ENCODE measurements at places on chromosomes 5 and 9. TPM values are rescaled to one million over a fixed set of nuclear protein-coding genes. Genes with fewer than 3 reads are reported as not detected.

DNA sequence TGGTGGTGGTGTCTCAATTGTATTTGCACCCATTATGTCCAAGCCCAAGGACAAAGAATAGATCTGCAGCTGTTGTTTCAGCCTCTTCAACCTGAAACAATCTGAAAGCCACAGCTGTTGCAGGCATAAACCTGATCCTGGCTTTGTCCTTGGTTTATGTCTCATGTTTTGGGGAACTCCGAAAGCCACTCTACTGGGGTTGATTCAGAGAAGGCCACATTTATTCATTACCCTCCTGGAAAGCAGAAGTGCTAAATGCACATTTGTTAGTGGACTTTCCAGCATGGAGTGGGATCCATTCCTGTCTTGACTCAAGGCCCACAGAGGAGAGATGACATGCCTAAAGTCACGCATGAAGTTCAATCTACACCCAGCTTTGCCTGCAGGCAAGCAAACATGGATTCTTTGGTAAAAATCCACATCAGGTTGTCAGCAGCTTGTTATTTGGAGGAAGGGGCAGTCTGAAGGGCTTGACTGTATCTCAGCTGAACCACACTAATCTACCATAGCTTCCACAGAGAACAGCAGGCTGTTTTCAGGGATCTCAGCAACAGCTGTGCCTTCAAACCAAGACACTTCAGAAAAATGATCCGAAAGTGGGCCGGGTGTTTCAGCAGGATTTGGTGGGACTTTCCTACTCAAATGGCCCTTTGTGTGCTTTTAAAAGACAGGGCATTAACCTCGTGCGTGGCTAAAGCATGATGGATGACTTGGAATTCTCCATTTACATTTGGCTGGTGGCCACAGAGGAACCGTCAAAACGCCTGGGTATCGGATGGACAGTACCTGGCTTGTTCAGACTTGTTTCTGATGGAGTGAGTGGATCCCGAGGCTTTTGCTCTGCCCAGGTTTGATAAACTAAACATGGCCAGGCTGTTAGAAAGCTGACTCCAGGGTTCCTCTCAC lies 36.2 kb upstream of the ADAM19 start:
- DNase-seq, result no peak

DNA sequence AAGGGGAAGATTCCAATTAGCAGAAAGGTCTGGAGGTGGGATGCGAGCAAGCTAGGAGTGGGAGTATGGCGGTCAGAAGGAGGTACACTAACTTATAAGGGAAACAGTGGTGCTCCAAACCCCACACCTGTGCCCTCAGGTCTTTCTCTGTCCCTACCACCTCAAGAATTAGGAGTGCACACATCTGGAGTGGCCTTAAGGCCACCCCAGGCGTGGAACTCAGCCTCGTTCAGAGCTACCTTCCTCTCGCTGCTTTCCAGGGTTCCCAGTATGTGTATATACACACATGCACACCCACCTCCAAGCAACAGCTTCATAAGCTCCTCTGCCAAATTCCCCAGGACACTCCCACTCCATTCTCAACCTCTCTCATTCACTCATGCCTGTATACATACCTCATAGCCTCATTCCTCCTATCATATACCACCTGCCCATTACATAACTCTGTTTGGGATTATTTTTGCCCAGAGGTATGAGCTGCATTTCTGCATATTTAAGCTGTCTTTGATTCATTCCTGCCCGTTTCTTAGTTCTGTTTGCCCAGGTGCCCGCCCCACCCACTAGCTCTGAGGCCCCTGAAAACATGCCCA lies 118.7 kb downstream of the PSD2 start:
- DNase-seq, result no peak

RELL2 gene
- 35.8 TPM for total RNA-seq

SPINK7 gene
- total RNA-seq, result not detected

GRCh38 chr9:73167614-73168013 lies 15.9 kb downstream of the ANXA1 start:
- DNase-seq, result no peak

GRCh38 chr9:133347515-133347984 lies 381 bp downstream of the MED22 start:
- DNase-seq, result peak; percentile 57

DNA sequence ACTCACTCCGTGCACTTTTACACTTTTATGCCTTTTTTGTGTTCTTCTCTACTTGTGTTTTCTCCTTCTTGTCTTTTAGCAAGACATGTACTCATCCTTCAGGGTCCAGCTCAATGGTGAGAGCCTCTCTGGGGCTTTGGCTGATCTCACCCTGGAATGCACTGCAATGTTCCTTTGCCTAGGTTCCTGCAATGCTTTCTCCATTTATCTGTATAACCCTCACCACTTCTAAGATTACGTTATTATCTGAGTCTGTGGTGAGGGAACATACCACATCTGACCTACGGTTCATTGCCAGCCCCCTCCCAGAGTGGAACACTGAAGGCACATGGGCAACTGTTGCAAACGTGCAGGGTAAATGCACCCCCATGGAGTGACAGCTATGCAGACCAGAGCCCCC lies 47.3 kb downstream of the KCNIP1 start:
- DNase-seq, result no peak

DNA sequence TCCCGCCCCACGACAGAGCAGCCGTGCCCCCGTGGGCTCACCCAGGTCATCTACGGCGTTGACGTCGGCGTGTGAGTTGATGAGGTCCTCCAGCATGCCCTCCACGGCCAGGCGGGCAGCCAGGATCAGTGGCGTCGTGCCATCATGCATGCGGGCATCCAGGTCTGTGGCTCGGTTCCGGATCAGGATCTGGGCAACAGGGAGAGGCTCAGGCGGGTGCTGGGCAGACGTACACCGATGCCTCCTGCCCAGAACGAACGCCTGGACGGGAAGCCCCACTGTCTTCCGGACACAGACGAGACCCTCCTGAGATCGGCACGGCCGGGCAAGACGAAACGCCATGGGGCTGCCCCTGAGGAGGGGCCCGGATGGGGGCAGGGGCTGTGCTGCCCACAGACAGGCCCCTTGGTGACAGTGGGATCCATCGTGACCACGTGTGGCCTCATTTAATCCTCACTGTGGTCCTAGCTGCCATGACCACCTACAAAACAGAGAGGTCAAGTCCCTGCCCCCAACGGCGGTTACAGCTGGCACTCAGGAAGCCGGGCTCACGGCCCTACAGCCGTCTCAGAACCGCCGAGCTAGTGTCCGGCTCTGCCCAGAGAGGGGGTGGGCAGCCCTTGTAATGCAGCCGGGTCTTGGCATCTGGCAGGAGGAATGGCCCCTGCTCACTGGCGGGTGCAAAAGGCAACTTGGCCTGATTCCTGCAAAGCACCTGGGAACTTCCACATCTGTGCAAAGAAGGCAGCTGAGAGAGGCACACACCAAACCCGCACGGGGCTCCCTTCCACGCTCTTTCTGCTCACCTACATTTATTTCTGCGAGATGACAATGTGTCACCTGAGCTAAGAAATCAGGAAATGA lies 16.5 kb upstream of the SEC16A start:
- DNase-seq, result no peak

CTXN3 gene
- total RNA-seq, result not detected

GRCh38 chr5:179231309-179231708 lies 114.0 kb downstream of the ADAMTS2 start:
- no peak for DNase-seq

DNA sequence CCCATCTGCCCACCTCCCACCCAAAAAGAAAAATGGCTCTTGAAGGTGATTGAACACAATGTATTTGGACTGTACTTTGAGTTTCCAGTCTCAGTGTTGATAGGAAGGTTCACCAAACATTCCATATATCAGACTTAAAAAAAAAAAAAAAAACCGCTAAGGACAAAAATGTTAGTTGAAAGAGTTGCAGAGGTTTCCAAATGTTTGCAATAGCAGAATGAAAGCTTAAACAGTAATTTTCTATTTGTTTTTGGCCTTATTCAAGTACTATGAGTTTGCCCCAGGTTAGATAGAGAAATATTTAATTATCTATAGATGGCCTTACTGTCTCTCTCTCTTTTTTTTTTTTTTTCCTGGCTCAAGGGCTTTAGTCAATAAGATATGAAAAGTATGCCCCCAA lies 6.1 kb downstream of the LRRTM2 start:
- no peak for DNase-seq

ADAMTS19 gene
- total RNA-seq, result not detected

- no peak for DNase-seq
Measured at GRCh38 chr5:169933616-169934015, 46.7 kb downstream of the INSYN2B start.

DNA sequence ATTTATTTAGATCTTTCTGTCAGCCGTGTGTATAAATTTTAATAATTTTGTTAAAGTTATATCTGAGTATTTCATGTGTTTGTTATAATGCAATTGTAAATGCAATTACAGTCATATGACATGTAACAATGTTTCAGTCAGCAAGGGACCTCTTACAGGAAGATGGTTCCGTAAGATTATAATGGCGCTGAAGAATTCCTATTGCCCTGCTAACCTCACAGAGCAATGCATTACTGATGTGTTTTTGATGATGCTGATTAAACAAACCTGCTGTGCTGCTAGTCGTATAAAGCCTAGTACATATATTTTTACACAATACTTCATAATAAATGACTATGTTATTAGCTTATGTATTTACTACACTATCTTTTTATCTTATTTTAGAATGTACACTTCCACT lies 1166.4 kb downstream of the CDH12 start:
- no peak for DNase-seq

GRCh38 chr5:132259069-132259851 lies 1.8 kb downstream of the PDLIM4 start:
- DNase-seq, result peak; percentile 37

DNA sequence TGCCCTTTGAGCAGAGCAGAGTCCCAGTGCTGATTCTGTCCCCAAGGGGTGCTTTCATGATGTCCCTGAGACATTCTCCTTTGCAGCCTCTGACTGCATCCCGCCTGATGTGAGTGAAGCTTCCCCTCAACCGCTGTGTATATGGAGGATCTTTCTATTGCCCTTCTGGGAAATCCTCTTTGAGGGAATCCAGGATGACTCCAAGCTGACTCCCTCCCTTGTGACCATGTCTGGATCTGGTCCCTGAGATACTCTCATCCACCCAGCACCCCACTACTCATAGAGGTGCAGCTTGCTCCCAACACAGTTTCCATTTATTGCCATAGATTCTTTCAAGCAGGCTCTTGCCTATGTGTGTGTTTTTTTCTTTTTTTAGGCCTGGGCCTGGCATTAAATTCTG lies 216.5 kb downstream of the SEC61B start:
- DNase-seq, result no peak

PCDHGA10 gene
- total RNA-seq, result not detected

FAXDC2 gene
- not detected for total RNA-seq

DNA sequence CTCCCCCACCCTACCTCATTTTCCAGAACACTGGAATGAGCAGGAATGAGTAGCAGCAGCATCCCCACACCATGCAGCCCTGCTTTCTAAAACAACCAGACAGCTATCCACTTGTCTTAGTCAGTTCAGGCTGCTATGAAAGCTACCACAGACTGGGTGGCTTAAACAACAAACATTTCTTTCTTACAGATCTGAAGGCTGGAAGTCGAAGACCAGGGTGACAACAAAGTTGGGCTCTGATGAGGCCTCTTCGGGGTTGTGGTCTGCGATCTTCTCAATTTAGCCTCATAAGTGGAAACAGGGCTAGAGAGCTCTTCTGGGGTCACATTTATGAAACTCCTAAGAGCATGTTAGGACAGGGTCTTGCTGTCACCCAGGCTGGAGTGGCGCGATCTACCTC lies 38.9 kb downstream of the LPAR1 start:
- DNase-seq, result no peak

TMC1 gene
- total RNA-seq, result not detected

- peak; percentile 56 for DNase-seq
Measured at GRCh38 chr5:131364507-131365050, 100.7 kb downstream of the CDC42SE2 start.

- DNase-seq, result no peak
Measured at GRCh38 chr9:108759835-108760234, 96.0 kb downstream of the ACTL7B start.

DNA sequence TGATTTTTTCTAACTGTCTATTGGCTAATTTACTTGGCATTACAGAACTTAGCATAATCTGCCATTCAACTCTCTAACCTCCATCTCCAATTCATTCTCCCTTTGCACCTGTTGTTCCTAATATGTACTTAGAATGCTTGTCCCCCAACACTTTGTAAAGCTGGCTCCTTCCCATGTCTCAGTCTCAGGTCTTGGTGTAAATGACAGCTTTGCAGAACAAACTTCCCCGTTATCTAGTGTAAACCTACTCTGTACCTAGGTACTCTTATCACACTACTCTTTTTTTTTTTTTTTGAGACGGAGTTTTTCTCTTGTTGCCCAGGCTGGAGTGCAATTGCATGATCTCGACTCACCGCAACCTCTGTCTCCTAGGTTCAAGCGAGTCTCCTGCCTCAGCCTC lies 77.2 kb upstream of the CTNNA1 start:
- no peak for DNase-seq

GRCh38 chr5:114415760-114416159 lies 53.9 kb downstream of the KCNN2 start:
- no peak for DNase-seq

DNA sequence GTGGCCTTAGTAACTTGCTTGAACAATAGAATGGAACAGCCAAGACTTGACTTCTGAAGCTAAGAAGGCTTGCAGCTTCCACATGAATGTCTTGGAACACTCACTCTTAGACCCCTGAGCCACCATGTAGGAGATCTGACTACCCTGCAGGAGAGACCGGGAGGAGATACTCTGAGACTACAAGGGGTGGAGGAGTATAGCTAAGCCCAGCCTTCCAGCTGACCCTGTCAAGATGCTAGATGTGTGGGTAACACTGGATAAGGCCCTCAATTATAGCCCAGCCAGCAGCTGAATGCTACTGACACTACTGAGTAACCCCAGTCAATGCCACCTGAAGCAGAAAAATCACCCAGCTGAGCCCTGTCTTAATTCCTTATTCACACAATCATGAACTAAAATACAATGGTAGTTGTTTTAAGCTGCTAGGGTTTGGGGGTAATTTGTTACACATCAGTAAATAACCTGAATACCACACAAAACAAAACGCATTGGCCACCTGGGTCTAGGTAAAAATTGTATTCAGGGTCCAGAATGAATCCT lies 180.9 kb downstream of the FSTL4 start:
- DNase-seq, result no peak

Measured in activated CD8-positive, alpha-beta memory T cell treated with anti-CD3 and anti-CD28 coated beads, Interleukin-2, amount 10 ng/mL, durations not matched to agents 7 days and 5 days (primary cell).